NCI-H510A (cell line): ENCODE measurements at places on chromosomes 2 and 18.

GRCh38 chr2:70113359-70114070, 26.2 kb downstream of the PCBP1 start:
- DNase-seq = no peak

GRCh38 chr2:65436824-65437221, 4.4 kb upstream of the SPRED2 start:
- DNase-seq = no peak

DNA sequence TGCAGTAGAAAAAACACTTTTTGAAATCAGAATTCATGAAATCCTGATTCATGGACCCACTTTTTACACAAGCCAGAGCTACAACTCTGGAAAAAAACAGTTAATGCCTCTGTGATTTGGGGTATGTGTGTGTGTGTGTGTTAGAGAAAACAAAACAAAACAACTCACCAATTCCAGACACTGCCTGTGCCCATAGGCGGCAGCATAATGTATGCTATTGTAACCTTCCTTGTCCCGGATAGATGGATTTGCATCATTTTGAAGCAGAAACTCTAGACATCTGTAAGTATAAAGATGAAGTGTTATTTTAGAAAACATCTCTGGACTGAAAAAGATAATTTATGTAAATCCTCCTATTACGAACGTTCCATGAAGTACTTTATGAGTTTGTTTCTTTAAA, 152.0 kb upstream of the PGAP1 start:
- no peak for DNase-seq

DNA sequence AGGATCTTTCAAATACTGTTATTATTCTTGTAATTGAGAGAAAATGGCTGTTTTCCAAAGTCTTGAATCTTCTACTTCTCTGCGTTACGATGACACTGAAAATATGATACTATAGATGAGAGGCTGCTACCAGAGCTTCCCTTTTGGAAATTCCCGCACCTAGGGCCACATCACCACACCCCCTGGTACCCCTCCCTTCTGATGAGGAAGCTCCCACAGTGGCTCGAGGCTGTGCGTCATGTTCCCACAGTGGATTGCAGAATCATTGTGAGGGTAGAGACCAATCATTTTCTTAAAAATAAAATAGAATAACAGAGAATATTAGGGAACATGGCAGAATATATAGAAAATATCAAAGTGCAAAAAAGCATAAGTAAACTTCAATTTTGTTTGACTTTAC, 268.9 kb upstream of the SMIM21 start:
- no peak for DNase-seq

DNA sequence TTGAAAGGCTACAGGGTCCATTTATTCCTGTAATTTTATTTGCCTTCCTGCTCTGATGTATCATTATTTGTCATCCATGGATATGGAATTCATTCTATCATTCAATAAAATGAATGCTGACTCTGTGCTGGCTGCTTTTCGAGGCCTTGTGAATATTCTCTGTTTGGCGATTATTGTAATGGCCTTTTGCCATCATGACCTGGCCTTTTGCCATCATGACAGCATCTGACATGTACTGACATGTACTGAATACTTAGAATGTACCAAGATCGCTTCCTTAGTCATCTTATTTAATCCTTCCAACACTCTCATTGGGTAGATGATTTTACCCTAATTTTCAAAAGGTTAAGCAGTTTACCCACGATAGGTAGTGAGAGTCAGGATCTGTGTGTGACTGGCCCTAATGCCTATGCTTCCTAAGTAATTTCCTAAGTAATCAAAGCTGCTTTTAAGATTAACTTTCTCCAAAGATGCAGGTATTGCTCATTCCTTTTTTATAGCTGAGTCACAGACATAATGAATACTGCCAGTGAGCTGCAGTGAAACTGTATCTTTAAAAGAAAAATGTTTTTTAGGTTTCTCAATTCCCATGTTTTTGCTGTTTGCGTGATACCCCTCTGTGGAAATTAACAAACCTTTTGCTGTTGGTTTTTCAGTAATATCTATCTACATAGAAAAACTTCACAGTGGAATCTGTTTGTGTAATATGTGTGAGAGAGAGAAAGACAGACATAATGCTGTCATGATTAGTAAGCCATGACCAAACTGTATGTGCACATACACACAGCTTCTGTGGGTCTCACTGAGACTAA, 127.8 kb downstream of the CERS6 start:
- no peak for DNase-seq

DNA sequence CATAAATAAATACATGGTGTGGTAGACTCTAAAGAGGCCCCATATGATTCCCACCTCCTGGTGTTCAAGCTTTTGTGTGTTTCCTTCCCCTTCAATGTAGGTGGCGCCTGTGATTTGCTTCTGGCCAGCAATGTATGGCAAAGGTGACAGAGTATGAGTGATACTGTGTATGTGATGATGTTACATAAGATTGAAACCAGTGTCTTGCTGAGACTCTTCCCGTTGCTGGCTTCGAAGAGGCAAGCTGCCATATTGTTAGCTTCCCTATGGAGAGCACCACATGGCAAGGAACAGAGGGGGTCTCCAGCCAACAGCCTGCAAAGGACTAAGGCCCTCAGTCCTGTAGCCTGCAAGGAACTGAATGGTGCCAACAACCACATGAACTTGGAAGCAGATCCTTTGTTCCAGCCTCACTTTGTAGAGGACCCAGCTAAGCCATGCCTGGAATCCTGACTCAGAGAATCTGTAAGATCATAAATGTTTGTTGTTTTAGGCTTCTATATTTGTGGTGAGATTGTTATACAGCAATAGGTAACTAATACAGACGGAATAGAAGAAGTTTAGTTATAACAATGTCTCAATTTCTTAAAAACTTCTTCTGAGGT, 1.7 kb upstream of the SMAD4 start:
- no peak for DNase-seq

DNA sequence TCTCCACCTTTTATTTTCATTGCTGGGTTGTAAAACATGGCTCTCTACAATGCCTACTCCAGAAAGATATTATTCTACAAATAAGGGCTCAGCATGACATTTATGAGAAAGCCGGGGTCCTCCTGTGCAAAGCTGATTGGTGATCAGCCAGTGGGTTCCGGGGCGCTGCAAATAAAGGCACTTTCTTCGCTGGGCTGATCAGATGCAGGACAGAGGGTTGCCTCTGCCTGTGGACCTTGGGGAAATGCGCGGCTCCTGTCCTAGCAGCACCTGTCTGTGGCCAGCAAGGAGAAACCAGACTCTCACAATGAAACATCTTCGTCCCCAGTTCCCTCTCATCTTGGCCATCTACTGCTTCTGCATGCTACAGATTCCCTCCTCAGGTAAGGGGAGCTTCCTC, at the start of gene NMS:
NMS (plus strand) TSS at position 301 of the 400 bp plus-strand sequence; CDS start at position 308, 7 bp downstream.
- no peak for DNase-seq

DNA sequence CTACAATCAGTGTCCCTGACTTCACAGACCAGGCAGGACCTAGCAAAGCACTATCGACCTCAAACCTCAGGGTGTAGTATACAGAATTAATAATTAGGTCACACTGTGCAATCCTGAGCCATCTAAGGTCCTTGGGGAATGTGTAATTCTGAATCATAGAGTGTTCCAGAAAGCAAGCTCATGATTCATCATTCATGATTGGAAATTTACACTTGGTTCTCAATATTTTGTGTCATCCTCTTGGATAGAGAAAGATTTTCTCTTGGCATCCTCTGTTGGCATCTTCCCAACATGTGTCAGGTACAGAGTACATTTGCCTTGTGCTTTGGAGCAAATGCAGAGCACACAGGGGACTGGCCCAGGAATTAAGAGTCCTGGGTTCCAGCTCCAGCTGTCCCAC, 245.0 kb upstream of the NT5C1B start:
- no peak for DNase-seq

DNA sequence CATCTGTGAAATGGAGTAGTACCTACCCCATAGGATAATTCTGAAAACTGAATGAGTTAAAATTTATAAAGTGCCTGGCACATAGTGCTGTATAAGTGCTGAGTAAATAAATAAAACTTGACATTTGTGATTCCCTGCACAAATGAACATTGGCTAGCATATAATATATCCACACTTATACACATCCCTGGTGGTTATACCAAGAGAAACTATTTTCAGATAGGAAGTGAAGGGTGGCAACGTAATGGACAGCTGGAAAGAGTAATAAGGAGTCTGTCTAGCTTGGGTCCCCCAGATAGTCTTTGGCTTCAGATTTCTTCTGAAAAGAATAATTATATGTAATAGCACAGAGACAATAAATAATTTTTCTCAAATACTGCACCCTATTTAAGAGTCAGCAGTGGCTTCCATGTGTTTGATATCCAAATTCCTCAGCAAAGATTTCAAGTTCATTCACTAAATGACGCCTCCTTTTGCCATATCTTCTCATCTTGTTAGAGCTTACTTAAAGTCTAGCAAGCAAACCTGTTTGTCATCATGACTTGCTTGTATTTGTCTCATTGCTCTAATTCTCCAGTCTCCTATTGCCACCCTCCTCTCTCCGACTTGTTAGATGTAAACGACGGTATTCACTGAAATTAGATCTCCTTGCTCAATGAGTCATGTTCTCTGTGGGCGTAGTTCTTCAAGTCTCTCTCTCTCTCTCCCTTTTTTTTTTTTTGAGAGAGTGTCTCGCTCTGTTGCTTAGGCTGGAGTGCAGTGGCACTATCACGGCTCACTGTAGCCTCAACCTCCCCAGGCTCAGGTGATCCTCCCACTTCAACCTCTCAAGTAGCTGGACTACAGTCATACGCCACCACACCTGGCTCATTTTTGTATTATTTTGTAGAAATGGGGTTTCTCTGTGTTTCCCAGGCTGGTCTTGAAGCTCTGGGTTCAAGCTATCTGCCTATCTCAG, 8.7 kb upstream of the ADGRF3 start:
- no peak for DNase-seq

- DNase-seq = no peak
These were observed 1.1 kb downstream of the ITGAV start for GRCh38 chr2:186590759-186591505.

DNA sequence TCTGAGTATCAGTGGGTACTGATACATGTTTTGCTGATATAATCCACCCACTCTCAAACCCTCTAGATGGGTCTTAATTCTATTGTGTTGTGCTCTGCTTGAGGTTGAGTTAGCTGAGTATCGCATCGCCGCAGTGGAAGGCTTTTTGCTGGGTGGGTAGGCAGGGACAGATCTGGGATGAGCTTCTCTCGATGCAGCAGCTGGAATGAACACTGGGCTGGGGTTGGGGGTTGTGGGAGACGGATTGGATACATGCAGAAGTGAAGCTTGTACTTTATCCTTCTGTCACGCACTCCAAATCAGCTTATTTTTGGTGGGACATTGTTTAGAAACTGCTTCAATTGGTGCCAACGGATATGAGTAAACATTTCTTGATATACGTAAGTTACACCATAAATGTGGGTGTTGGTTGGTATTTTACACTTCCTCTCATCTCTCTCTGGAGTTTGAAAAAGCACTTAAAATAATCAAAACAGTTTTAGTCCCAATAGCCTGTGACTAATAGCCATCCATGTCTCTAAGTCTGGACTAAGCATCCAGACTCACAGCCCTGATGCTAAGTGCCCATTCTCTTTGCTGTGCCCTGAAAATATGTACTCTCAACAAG, 107.1 kb downstream of the POLE4 start:
- no peak for DNase-seq

- DNase-seq = no peak
These were observed 1288.7 kb downstream of the CNTNAP5 start for GRCh38 chr2:125313806-125314205.

GRCh38 chr2:102509749-102510148, 36.7 kb downstream of the SLC9A4 start:
- no peak for DNase-seq

GRCh38 chr2:234102112-234102511, 51.6 kb downstream of the SPP2 start:
- no peak for DNase-seq

DNA sequence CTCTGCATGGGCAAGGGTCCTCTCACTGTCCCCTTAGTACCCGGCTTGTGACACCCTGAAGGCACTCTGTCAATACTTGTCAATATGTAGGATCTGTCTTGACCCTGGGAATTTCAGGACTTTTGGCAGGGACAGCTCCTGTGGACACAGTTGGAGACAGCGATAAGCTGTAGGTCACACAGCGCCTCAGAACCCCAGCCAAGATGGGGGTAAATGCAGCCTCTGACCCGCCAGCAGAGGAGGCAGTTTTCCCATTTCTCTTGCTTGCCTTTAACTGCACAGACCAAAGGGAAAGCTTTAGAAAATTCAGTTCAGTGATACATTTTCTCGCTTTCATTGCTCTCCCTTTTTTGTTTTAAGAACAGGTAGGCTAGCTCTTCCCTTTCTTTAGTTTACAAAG, 54.8 kb upstream of the KLHL29 start:
- no peak for DNase-seq

DNA sequence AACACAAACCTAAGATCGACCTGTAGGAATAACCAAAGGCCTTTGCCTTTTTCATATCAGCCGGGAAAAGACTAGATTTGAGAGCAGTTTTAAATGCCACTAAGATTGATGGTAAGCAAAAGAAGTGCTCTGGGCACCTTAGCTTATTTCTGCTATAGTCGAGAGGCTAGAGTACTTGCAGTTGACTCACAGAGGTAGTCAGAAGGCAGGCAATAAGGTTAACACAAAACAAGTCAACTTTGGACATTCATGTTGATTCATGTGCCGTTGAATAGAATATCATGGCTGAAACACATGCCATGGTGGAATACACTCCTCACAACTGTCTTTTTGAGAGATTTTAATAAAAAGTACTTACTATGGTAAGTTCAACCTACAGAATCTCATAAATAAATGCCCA, 507.6 kb downstream of the ZEB2 start:
- no peak for DNase-seq

DNA sequence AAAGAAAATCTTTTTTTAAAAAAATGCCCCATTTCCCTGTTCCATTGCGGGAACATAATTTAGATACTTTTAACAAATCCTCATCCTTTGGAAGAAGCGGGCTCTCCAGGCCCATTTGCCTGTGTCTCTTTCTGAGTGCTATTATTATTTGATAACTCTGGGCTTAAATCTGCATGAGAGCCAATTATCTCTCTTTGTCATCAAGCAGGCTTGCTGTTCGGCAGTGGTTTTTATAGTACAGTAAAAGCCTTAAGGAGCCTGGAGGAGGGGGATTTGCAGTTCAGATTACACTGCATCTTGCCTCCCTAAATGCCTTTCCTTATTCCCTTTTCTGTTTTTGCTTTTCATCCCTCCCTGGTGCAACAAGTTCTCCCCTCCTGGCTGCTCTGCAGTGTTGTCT, 50.6 kb downstream of the CELF4 start:
- DNase-seq = no peak

DNA sequence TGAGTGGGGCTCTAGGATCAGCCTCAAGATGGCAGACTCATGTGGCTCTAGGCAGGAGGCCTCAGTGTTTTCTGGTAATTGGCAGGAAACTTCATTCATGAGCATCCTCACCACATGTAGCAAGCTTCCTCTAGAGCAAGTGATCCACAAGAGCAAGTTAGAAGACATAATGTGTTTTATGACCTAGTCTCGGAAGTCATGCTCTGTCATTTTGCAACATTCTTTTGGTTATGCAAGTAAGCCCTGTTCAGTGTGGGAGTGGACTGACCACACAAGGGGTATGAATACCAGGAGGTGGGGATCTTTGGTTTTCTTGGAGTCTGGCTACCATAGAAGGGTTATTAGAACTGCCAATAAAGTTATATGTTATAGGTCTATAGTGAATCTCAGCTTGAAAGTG, 66.8 kb upstream of the STK39 start:
- DNase-seq = no peak

- no peak for DNase-seq
These were observed 1.4 kb downstream of the UBE2F start for GRCh38 chr2:237968048-237968862.

- DNase-seq = no peak
These were observed 54.4 kb downstream of the AOX1 start for GRCh38 chr2:200640176-200640575.
